ENCODE measurements at places on chromosomes 4 and X.

GRCh38 chrX:79147477-79147876, 3.0 kb downstream of the GPR174 start:
- DNase-seq = no peak

- DNase-seq = peak; percentile 17
These were observed 1.0 kb downstream of the CNOT6L start for GRCh38 chr4:77818073-77818601.

- DNase-seq = no peak
These were observed 15.6 kb downstream of the RBM41 start for GRCh38 chrX:107102980-107103379.

- DNase-seq = no peak
These were observed 50.8 kb downstream of the TMEM165 start for GRCh38 chr4:55446578-55446922.

- no peak for DNase-seq
These were observed 78.7 kb downstream of the SUPT20HL2 start for GRCh38 chrX:24235084-24235710.

- no peak for DNase-seq
These were observed 46.7 kb downstream of the DDX53 start for GRCh38 chrX:23046443-23046842.

GRCh38 chr4:10974371-10974770, 289.8 kb upstream of the CLNK start:
- DNase-seq = no peak

GRCh38 chr4:139910106-139910505, 243.9 kb downstream of the MAML3 start:
- no peak for DNase-seq
